ENCODE measurements at places on chromosomes 5 and 9.
A peak's percentile ranks its signal among the peaks of the same experiment; 100 is the strongest.

DNA sequence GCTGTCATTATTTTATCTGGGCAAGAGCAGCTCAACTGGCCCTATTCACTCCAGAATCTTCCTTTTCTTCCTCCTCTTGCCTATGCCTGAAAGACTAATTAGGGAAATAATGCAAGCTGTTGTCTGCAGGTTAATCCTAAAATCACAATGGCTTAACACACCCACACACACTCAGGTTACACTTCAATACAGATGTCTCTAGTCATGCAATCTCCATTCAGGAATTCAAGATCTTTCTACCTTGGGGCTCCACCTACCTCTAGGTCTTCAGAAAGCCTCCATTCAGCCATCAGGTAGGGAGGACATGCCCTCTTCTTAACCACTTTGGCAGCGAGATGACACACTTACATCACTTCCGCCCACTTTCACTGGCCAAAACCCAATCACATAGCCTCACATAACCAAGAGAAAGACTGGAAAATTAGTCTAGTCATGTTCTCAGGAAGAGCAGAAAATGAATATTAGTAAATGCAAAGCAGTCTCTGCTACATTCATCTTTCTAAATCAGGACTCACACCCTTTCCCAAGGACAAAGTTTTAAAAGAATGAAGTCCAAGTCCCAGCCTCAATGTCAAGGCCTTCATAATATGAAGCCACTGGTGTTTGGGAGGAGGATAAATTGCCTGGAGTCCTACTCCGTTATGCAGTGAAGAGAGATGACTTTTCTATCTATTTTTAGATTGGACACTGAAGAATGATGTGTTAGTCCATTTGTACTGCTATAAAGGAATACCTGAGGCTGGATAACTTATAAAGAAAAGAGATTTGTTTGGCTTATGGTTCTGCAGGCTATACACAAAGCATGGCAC is 428.1 kb downstream of the EFNA5 start:
- H3K4me1 ChIP-seq = peaks cover 12% of the 10 kb centered on the region
- no peak for DNase-seq
- H3K36me3 ChIP-seq = no peaks in the 10 kb centered on the region
- no peak overlapping the region for H3K27ac ChIP-seq
- H3K4me3 ChIP-seq = no peak overlapping the region

GRCh38 chr5:26791021-26791420 is 247.4 kb downstream of the CDH9 start:
- no peak overlapping the region for H3K27ac ChIP-seq
- no peaks in the 10 kb centered on the region for H3K27me3 ChIP-seq
- H3K4me3 ChIP-seq = no peak overlapping the region
- no peaks in the 10 kb centered on the region for H3K36me3 ChIP-seq

GRCh38 chr9:88818495-88819201 is 172.6 kb upstream of the S1PR3 start:
- H3K27ac ChIP-seq = peak overlapping the region; percentile 48
- H3K4me3 ChIP-seq = no peak overlapping the region
- peaks cover 36% of the 10 kb centered on the region for H3K4me1 ChIP-seq
- no peaks in the 10 kb centered on the region for H3K36me3 ChIP-seq
- H3K27me3 ChIP-seq = no peaks in the 10 kb centered on the region
- no peak for DNase-seq

GRCh38 chr9:18595597-18595996 is 121.6 kb downstream of the ADAMTSL1 start:
- DNase-seq = no peak
- H3K4me1 ChIP-seq = no peaks in the 10 kb centered on the region
- no peak overlapping the region for H3K27ac ChIP-seq
- no peaks in the 10 kb centered on the region for H3K27me3 ChIP-seq
- H3K36me3 ChIP-seq = peaks cover 19% of the 10 kb centered on the region

DNA sequence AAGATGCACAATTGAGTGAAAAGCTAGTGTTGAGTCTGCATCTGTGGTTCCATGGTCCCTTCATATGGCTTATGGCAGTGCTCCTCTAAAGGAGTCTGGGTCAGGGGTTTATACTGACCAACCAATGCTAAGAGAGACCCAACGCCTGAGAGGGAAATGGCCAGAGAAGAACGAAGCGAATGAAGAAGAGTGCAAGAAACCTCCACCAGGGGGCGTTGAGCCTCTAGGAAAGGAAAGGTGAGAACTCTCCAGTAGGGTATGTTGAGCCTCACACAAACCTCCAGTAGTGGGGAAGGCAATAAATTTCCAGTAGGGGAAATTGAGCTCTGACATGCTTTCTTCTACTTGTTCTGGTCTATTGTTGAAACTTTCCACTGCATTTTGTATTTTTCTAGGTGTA is 470.6 kb downstream of the PRDM9 start:
- no peak overlapping the region for H3K27ac ChIP-seq
- peak; percentile 73 for DNase-seq
- no peak overlapping the region for H3K4me3 ChIP-seq
- peaks cover 11% of the 10 kb centered on the region for H3K4me1 ChIP-seq
- H3K36me3 ChIP-seq = peaks cover 40% of the 10 kb centered on the region
- H3K27me3 ChIP-seq = no peaks in the 10 kb centered on the region

DNA sequence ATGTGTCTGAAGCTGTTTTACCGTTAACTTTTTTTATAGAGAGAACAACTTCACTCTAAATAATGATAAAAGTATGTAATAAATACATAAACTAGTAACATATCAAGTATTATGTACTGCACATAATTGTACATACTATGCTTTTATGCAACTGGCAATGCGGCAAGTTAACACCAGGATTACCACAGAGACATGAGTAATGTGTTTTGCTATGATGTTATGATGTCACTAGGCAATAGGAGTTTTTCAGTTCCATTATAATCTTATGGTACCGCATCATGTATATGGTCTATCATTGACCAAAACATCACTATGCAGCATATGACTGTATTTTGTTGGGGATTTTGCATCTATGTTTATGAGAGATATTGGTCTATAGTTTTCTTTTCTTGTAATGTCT is 326.4 kb upstream of the TARS1 start:
- no peak overlapping the region for H3K4me3 ChIP-seq
- H3K4me1 ChIP-seq = no peaks in the 10 kb centered on the region
- no peak for DNase-seq
- no peak overlapping the region for H3K27ac ChIP-seq
- H3K36me3 ChIP-seq = peaks cover 4% of the 10 kb centered on the region

- no peaks in the 10 kb centered on the region for H3K36me3 ChIP-seq
- H3K27me3 ChIP-seq = peaks cover 32% of the 10 kb centered on the region
- no peak for DNase-seq
- no peak overlapping the region for H3K27ac ChIP-seq
- no peak overlapping the region for H3K4me3 ChIP-seq
- H3K4me1 ChIP-seq = peaks cover 7% of the 10 kb centered on the region
Measured at GRCh38 chr5:149143470-149143869, 2.2 kb downstream of the ABLIM3 start.
